ENCODE measurements at places on chromosomes 2 and 18.
A peak's percentile ranks its signal among the peaks of the same experiment; 100 is the strongest.

DNA sequence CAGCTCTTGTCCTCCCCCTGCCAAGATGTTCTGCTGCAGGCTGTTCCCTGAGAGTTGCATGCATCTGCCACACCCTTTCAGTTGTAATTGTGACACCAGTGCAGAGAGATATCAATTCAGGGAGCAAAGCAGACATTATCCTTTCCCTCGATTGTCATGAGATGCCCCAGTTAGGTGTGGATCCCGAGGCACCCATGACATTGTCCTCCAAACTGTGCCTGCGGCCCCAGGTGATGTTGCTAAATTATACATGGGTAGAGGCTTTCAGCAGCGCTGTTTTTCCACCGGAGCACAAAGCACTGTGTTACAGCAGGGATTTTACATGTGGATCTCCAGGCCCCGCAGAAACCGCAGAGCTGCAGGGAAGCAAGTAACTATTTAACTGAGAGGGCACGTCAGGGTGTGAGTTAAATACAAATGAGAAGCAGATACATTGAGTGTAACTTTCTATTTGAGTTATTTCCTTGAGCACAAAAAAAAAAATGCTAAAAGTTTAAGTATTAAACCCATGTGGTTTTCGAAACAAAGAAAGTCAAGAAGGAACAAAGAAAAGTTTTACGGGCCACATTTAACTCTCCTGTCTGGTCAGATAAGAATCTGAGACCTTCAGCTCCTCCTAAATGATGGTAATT is 90.3 kb upstream of the BCL2L11 start:
- DNase-seq, result no peak

- DNase-seq, result no peak
These were observed 3.0 kb upstream of the CEP68 start for GRCh38 chr2:65053199-65053598.

DNA sequence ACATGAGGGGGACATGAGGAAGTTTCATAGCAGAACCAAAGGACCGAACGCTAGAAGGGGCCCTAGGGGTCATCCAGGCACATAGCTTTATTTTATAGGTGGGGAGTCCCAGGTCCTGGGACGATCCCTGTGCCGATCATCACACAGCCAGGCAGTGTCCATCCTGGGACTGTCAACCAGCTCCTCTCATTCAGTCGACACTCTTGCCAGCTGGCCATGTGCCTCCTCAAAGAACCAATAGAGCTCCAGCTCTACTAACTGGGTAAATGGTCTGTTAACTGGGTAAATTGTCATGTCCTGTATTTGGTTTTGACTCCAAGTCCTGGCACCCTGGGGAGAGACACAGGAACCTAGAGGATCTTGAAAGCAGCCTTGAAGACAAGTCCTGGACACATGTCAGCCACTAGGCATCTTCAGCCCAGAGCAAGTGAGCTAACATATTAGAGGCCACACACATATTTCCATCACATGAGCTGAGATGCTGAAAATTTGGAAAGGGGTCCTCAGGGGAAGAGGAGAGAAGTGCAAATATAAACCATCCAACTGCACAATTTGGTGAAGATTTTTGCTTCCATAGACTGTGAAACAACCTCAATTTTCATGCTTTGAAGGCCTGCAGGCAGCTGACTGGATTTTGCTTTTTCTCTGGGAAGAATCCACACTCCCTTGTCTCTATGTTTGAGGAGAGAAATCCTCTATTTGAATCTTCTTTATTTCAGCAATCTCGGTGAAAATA is 361.1 kb upstream of the SLC14A2 start:
- DNase-seq, result no peak

- DNase-seq, result no peak
These were observed 228.8 kb downstream of the SH3BP4 start for GRCh38 chr2:235180642-235181041.

DNA sequence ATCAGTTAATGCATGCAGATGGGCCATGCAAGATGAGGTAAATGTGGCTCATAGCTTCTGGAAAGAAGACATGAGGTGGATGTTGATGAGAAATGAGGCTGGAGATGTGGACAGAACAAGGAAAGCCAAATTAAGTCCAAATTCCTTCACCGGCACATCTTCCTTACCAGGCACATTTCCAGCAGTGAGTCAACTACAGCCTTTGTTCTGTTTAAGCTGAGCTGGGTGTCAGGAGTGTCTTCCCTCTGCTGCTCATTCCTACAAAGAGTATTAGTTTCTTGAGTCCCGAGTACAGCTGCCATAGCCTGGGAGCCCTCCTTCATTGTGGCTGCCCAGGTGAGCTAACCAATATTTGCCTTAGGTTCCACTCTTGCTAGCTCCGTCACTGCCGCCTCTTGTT is 945.0 kb downstream of the SLC4A3 start:
- DNase-seq, result no peak

- DNase-seq, result no peak
These were observed 112.8 kb downstream of the PHLPP1 start for GRCh38 chr18:62828091-62828640.

- DNase-seq, result no peak
These were observed 104.7 kb upstream of the NOSTRIN start for GRCh38 chr2:168697668-168698121.

DNA sequence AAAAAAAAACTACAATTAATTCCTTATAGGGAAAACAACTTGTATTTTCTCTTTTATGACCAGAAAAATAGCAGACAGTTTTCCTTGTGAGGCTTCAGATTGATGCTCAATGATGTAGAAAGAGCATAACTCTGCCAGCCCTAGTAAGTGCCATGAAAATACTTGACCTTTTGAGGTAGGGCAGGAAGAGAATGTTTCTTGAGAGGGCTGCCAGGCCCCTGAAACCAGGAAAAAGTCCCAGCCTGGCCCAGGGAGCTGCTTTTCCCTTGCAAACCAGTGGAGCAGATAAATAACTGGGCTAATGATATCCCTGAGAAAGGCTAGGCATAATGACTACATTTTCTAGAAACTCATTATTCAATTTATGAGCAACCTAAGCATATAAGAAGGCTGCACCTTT is 126.8 kb downstream of the SLC8A1 start:
- no peak for DNase-seq

DNA sequence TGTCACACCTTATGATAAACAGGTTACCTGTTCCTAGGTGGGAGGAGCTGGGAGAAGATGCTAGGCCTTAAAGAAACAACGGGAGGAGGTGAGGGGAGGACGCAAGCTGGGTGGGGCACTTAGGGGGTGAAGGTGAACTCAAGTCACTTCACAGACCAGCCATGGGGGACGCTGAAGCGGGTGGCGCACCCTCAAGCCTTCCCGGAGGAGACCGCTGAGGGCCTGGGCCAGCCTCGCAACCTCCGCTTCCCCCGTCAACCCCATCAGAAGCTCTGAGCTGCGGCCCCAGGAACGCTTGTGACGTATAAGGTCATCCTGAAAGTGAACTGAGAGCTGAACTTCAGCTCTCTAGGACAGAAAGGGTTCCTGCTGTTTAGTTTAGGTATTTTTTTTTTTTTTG is 133.5 kb downstream of the MBP start:
- no peak for DNase-seq

DNA sequence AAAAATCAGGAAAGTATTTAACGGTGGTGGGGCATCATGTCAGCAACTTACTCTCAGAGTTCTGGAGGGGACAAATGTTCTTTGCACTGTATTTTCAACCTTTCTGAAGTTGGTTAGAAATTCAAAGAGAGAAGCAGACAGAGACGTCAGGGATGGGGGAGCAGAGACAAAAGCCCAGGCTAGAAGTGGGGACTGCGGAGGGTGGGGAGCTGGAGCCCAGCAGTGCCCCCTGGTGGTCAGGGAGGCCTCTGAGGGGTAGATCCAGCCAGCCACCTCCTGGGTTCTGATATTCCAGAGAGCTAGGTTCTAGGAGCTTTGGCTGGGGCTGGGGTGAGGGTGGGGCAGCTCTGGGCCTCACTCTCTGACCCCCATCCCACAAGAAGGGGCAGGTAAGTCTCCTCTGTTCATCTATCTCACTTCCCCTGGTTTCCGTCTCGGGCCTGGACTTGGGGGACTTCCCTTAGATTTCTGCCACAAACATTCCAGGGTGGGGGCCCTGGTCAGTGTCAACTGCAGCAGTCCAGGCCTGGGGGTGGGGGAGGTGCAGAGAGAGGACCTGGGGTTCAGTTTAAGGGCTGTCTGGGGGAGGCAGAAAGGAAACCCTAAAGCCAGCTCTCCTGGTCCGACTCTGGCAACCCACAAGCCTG is 8.9 kb downstream of the TNS1 start:
- peak; percentile 4 for DNase-seq

DNA sequence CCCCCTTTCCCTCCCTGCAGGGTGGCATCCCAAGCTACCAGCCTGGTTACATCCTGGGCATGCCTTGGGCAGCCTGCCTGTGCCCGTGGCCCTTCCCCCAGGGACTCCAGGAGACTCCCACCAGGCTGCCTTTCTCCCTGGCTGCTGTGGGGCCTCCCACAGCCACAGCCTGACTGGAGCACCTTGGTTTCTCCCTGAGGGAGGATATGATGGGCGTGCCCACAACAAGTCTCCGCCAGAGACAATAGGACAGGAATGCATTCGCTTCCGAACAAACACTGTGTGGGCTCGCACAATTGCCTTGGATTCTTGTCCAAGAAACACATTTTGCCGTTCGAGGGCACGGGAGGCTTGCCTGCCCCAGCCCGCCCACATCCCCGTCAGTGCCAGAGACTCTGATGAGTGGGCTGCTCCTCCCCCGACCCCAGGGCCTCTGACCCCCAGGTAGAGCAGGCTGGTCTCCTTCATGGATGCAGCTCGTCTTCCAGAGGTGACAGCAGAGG is 102.1 kb downstream of the SMAD7 start:
- no peak for DNase-seq

- DNase-seq, result no peak
These were observed 141.6 kb upstream of the RIOK3 start for GRCh38 chr18:23311351-23312121.

DNA sequence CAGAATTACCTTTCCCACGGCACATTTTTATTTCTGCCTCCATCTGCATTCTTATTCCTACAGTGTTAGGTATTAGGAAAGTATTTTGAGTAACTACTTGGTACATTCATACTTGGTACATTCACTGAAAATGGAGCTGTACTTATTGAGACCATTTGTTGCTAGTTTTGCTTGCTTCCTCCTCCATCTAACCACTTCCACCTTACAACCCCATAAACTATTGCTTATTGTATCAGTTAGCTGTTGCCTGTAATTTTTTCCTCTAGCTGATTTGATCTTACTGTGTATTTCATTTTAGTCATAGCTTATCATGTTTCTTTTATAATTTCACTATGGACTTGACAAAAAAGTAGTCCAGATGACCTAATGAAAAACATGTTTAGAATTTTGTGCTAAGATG is 50.7 kb downstream of the AFTPH start:
- DNase-seq, result no peak

DNA sequence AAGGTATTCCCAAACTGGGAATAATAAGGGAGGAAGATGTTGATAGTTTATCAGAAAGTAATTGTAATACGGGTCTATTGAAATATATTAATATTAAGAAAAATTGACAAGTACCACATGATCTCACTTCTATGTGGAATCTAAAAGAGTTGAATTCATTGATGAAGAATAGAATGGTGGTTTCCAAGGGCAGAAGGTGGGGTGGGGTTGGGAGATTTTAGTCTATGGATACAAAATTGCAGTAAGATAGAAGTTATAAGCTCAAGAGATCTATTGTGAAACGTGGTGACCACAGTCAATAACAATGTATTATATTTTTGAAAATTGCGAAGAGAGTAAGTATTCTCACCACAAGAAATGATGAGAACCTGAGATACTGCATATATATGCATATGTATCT is 38.9 kb downstream of the COL3A1 start:
- no peak for DNase-seq

DNA sequence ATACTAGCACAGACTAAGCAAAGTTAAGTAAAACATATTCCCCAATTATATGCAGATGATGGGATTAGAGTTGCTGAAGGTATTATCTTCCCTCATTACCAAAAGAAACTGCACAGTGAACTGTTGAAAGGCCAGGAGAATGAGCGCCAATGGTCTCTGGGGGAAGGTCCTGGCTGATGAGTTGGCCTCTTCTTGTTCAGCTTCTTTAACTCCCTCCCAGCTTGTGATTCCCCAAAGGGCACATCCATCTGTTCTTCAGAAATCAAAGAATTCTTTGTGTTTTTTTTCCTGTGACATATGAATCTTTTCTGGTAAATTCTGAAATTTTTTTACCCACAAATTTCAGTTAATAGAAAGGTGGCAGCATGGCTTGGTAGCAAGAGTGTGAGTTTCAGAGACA is 667.6 kb downstream of the CNTNAP5 start:
- DNase-seq, result no peak

GRCh38 chr2:231012463-231012862 is 16.5 kb downstream of the SPATA3 start:
- DNase-seq, result no peak

DNA sequence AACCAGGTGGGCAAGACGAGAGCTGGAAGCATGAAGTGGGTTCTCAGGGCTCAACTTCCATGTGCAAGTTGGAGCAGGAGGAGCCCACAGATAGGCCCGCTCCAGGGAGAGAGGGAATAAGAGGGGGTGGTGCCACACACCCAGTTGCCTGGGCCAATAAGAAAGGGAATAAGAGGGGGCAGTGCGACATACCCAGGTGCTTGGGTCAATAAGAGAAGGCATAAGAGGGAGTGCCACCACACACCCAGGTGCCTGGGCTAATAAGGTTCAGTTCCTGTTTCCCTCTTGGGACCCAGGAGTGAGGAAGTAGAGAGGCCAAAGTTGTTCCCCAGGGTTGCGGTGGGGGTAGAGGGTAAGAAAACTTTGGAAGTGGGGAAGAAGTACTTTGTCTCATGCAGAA is 127.5 kb downstream of the LAMA3 start:
- no peak for DNase-seq

- no peak for DNase-seq
These were observed 31.8 kb downstream of the SP100 start for GRCh38 chr2:230447455-230448451.

DNA sequence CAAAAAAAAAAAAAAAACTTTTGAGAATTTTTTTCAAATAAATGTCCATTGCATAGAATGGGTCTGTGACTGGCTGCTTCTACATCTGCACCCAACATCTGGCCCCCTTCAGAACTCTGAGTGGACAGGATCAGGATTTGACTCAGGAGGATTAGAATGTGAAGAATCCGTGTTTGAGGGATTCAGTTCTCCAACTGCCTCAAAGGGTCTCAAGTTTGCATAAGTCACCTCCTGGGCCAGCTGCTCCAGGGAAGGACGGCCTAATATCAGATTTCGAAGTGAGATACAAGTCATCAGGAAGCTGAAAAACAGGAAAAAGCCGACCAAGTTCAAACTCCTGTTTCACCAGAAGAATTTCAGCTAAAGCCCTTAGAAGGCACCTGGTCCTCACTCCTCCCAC is 10.9 kb downstream of the MAT2A start:
- no peak for DNase-seq

DNA sequence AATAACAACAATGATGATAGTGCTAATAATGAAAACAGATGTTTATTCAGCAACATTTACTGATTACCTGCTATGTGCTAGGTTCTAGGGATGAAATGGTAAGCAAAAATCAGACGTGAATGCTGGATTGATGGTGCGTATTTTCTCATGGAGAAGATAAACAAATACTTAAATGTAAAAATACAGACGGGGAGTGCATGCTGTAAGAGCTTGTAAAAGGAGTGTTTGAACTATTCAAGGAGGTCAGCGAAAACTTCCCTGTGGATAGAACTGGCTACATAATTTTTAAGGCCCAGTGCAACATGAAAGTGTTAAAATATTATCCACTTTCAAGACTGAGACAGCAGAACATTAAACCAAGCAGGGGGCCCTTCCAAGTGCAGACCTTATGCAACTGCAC is 22.1 kb downstream of the MTX2 start:
- DNase-seq, result no peak
